Transverse colon (tissue), 4 donors: ENCODE measurements at places on chromosomes 3 and 15.

DNA sequence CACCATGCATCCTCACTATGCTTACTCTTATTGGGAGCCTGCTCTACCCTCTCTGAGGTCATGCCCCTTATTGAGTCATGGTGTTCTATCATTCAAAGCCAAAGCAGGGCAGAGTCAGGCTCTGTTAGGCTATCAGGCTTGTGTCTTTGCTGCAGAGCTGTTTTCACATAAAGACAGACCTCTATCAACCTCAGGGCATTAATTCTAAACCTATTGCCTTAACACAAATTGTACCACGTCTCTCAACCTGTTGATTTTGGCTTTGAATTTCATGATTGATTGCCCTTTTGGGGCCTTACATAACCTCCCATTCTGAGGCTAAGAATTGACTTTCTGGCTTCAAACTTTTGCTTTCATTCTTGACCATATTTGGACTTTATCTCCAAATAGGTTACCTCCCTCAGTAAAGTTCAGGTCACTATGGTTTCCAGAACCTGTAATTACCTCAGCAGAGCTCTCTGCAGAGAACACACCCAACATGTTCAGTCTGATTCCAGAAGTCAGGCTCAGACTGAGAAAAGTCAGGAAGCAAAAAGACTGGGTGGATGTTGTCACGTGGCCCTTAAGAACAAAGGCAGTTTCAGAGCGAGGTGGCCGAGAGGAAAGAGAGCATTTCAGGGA is 221.4 kb upstream of the NANOGP8 start:
- DNase-seq: peak; percentile 54

- no peak for DNase-seq
Observed at GRCh38 chr3:62373714-62374333, 474 bp upstream of the FEZF2 start.

DNA sequence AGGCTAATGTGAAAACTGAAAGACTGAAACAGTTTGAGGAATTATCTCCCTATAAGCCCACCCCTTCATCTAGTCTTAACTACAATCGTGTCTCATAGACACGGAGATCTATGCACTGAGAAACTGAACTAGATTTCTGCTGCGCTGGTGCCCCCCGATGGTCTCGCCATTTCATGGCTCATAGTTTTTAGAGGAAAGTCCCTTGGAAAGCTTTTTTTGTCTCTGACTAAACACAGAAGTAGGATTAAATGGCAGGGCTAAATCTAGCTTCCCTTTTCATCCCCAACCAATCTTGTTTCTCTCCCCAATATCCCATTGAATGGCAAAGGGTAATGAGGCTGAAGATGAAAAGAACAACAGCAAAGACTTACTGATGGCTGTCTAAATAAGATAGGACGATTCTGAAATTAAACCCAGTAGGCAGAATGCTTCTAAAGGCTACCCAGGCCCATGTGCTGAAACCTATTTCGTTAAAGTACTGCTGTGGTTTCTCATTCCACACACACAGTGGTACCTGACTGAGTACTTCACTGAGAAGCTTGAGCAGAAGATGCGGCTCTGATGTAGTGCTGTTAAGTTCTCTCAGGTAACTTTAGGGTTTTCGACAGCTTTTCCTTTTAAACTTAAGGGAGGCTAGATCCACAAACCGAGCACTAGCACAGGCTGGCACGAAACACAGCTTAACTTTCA is 142.7 kb downstream of the GADL1 start:
- peak; percentile 22 for DNase-seq

GRCh38 chr15:85960381-85960780 is 119.3 kb upstream of the AGBL1 start:
- no peak for DNase-seq

- DNase-seq: no peak
Observed at GRCh38 chr15:67188551-67189218, 65.8 kb downstream of the AAGAB start.
